ENCODE measurements at places on chromosomes 12 and 14. TPM values are rescaled to one million over a fixed set of nuclear protein-coding genes. Genes with fewer than 3 reads are reported as not detected.
A peak's percentile ranks its signal among the peaks of the same experiment; 100 is the strongest.

GRCh38 chr12:62128175-62128975 lies 131.8 kb upstream of the USP15 start:
- no peak for DNase-seq

DNA sequence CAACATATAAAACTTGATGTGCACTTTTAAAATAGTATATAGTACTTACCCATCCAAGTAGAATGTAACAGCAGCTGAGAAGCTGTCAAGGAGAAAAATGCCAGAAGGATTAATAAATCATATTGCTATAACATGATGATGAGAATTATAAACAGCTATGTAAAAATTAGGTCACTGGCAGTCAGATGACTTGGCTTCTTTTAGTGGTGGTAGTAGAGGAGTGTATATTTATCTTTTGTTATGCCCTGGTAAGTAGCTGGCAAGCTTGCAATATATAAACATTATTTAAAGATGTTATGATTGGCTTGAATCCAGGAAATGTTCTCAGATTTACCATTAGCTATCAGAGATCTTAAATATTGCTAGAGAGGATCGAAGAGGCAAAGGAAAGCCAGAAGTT lies 471.0 kb upstream of the MGAT4C start:
- DNase-seq: no peak

ACSM4 gene
- not detected for polyA plus RNA-seq

- DNase-seq: no peak
Measured at GRCh38 chr12:12797794-12798152, 12.3 kb downstream of the APOLD1 start.

DNA sequence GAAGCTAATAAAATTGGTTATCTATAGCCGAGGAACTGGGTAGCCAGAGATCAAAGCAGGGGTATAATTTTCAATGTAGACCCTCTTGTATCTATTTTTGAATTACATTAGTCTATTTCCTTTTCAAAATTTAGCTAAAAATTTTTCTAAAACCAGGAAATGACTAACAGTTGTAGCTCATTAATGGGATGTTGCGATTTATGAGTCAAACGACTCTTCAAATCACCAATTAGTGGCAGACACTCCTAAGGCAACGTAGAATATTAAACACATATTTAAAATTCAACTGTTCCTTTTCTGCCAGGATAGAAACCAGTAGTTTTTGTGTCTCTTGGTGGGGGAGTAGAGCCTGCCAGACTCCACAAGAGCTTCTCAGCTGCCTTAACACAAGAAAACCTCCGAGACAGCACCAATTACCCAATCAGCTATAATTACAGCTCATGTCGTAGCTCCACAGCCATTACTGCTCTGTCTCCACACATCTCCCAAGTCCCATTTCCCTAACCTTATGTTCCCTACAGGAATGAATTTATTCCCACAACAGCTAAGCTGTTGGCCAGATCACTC lies 26.9 kb downstream of the GCN1 start:
- DNase-seq: no peak

DNA sequence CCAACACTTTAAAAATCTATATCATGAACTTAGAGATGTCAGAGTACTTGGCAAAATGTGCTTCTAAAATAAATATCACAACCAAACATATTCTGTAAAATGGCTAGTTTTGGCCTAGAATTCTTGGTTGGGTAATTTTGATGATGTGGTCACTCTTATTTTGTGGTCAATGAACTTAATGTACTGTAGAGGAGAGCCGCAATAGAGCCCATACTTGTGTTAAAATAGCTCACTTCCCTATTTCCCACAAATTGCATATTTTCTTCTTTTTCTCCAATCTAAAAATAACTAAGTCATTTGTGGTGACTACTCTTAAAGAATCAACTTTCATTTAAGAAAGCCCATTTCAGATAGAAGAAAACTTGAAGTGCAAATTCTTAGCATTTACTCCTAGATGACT lies 619.4 kb downstream of the CCER1 start:
- DNase-seq: peak; percentile 3

GRCh38 chr12:116346741-116347140 lies 69.2 kb upstream of the MED13L start:
- DNase-seq: no peak

DNA sequence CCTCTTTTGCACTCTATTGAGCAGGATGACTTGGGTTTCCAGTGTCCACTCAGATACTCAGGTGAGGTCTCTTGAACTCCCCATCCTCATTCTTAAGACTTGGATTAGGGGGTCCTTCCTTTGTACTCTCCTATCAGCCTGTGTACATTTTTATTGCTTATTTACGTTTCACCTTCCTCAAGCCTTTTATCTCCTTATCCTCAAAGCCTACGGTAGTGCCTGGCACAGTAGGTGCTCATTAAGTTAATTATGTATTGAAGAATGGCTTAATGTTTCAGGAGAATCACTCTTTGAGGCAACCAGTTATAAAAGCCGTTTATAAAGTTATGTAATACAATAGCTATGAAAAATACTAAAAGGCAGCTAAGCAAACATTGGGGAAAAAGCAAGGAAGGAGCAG lies 315.7 kb downstream of the NPAS3 start:
- DNase-seq: no peak

DNA sequence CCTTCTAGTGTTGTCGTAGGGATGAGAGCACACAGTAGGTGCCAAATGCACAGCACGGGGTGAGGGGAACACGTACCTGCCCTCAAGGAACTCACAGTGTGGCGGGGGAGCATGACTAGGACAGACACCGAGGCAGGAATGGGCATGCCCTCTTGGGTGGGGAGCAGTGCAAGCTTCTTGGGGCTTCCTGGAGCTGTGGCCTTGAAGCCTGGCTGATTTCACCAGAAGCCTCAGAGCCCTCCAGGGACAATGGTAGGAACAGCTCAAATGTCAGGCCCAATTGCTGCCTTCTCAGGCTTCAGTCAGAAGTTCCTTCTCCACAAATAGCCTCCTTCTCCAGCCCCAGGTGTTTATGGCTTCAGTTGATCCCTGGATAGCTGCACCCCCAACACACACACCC lies 43.4 kb downstream of the TEAD4 start:
- no peak for DNase-seq

ADAMTS20 gene
- polyA plus RNA-seq: not detected

LRP1-AS gene
- 0.35 TPM for polyA plus RNA-seq

TPCN1 gene
- 20.4 TPM for polyA plus RNA-seq

- no peak for DNase-seq
Measured at GRCh38 chr12:45464699-45465098, 248.8 kb downstream of the ANO6 start.

- DNase-seq: peak; percentile 43
Measured at GRCh38 chr12:98612696-98613334, 19.3 kb downstream of the SLC25A3 start.

SMIM41 gene
- polyA plus RNA-seq: not detected

DNA sequence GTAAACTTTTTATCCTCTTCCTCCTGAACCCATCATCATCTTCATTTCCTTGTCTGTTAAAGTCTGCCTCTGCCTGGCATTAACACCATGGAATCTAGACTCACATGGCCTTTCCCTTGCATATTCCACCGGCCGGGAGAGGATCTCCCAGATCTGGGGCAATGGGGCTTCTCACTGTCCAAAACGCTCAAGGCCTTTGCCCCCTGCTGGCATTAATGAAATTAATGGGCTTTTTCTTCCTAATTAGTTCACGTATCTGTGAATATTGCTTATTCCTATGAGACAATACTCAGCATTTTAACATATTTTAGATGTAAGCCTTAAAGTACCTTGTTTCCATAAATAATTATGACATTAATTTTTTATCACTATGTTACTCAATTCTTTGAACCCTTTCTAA lies 42.9 kb upstream of the CAPRIN2 start:
- no peak for DNase-seq

PRIMA1 gene
- not detected for polyA plus RNA-seq

POTEM gene
- polyA plus RNA-seq: not detected

- no peak for DNase-seq
Measured at GRCh38 chr14:105498430-105499255, 7.6 kb downstream of the TEDC1 start.

DNA sequence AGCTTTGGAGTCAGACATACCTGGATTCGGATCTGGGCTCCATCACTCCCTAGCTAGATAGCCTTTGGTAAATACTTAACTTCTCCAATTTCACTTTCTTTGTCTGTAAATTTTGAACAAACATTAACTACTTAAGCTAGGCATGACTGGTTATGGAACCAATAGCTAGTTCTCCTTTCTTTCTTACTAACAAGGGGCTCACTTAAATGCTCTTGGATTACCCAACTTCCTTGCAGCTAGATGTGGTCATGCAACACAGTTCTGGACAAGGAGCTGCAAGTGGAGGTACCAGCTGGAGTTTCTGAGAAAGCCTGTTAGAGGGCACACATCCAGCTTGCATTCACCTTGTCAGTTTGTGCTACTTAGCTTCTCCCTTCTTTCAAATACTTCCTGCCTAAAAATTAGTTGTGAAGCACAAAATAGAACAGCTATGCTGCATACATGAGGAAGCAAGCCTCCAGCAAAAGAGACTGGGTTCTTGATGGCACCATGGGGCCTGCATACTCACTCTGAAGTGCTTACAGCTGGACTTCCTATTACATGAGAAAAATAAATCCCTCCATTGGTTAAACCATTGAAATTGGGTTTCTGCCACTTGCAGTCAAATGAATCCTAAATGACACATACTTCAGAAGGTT lies 210.1 kb upstream of the EEA1 start:
- peak; percentile 88 for DNase-seq

C14orf132 gene
- not detected for polyA plus RNA-seq

- no peak for DNase-seq
Measured at GRCh38 chr12:122458105-122459035, 35.9 kb upstream of the CLIP1 start.

DNA sequence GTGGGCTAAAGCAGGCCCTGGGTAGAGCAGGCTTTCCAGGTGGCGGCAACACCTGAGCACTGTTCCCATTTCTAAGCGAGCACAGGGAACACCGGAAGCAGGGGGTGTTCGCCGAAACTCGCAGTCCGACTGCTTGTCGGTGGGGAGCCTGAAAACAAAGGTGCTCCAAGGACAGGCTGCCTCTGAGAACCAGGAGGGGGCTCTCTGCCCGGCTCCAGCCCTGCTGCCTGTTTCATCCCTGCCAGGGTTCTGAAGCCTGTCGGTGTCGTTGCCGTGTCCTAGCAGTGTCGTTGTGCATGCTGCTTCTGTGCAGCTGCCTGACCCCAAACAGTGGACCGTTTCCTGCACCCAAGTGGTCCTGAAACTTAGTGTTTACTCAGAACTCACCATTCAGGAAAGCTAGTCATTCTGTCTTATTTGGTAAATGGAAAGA lies 21.8 kb downstream of the CCNK start:
- DNase-seq: no peak

GRCh38 chr12:55818886-55819285 lies 1.0 kb downstream of the ORMDL2 start:
- DNase-seq: no peak

DNA sequence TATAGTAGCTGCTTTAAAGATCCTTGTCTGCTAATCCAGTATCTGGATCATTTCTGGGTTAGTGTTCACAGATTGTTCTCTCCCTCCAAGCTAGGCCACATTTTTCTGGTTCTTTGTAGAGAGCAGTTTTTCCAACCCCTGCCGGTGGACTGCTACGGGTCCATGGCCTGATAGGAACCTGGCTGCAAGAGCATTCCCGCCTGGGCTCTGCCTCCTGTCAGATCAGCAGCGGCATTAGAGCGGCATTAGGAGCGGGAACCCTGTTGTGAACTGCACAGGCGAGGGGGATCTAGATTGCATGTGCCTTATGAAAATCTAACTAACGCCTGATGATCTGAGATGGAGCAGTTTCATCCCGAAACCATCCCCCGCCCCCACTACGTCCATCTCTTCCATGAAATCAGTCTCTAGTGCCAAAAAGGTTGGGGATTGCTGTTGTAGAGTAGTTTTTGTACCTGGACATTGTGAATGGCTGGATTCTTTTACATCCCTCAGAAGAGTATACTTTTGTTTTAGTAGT lies 50.4 kb downstream of the MYRFL start:
- no peak for DNase-seq

DNA sequence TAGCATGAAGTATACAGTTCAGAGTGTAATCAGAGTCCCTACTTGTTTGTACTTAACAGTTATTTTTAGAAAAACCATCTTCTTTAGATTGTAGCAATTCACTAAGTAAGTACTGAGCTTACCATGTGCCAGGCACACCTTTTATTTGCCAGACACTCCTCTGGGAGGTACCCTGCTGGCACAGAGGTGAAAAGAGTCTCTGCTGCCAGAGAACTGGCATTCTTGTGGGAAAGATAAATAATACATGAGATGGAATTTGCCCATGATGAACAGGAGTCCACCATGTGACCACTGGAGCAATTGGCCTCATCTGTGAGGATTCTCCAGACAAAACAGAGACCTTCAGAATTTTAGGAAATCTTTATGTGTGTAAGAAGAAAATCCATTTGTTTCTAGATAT lies 199.3 kb upstream of the SLC16A7 start:
- no peak for DNase-seq

CLEC14A gene
- polyA plus RNA-seq: not detected

DHRS4 gene
- 40.4 TPM for polyA plus RNA-seq

GRCh38 chr12:132766380-132767085 lies 4.9 kb upstream of the ANKLE2 start:
- DNase-seq: no peak

GRCh38 chr14:34983786-34984185 lies 994 bp downstream of the SRP54 start:
- DNase-seq: peak; percentile 55

- peak; percentile 21 for DNase-seq
Measured at GRCh38 chr12:131092901-131093603, 139.3 kb downstream of the ADGRD1 start.

GRCh38 chr12:131222329-131223139 lies 268.8 kb downstream of the ADGRD1 start:
- DNase-seq: no peak

- no peak for DNase-seq
Measured at GRCh38 chr12:102305486-102305885, 107.9 kb upstream of the PMCH start.
